ENCODE measurements at places on chromosomes 16 and 17. TPM values are rescaled to one million over a fixed set of nuclear protein-coding genes. Genes with fewer than 3 reads are reported as not detected.

The TBC1D3E gene
- total RNA-seq = not detected

The HID1 gene
- 0.07 TPM for total RNA-seq

The HEATR9 gene
- not detected for total RNA-seq

The SLC5A11 gene
- total RNA-seq = not detected

The HNF1B gene
- total RNA-seq = not detected

The EPX gene
- not detected for total RNA-seq

The KRTAP2-3 gene
- 1.8 TPM for total RNA-seq

The TUBG2 gene
- total RNA-seq = 15.7 TPM

The IRX6 gene
- not detected for total RNA-seq

The LPO gene
- total RNA-seq = not detected

The SHISA6 gene
- 0.95 TPM for total RNA-seq

The CDH5 gene
- not detected for total RNA-seq

The TBC1D3C gene
- not detected for total RNA-seq

The RIPOR1 gene
- 31.6 TPM for total RNA-seq

The AOC3 gene
- total RNA-seq = 0.14 TPM

The CHST4 gene
- 0.11 TPM for total RNA-seq

The C17orf107 gene
- total RNA-seq = 1.7 TPM

The TLCD1 gene
- total RNA-seq = 17.1 TPM

The TUBD1 gene
- 4.5 TPM for total RNA-seq

The MT3 gene
- total RNA-seq = not detected

The SLC25A39 gene
- 183 TPM for total RNA-seq

The HASPIN gene
- 15.9 TPM for total RNA-seq

The HSBP1 gene
- total RNA-seq = 150 TPM

The CNP gene
- total RNA-seq = 56.3 TPM

The HYDIN gene
- 0.27 TPM for total RNA-seq

The MIS12 gene
- 23.2 TPM for total RNA-seq

The TMEM220 gene
- 1.2 TPM for total RNA-seq

The GJC1 gene
- total RNA-seq = 31.7 TPM

The KCNH6 gene
- total RNA-seq = not detected

The EDC4 gene
- total RNA-seq = 52.4 TPM

The CD300LG gene
- not detected for total RNA-seq

The TBC1D26 gene
- not detected for total RNA-seq

The TBC1D3K gene
- not detected for total RNA-seq

The CSH2 gene
- total RNA-seq = not detected

The TNFRSF12A gene
- total RNA-seq = 449 TPM

The ABCA9 gene
- not detected for total RNA-seq

The KRTAP1-1 gene
- total RNA-seq = not detected

The CDH8 gene
- total RNA-seq = 0.21 TPM

The PIMREG gene
- 28.7 TPM for total RNA-seq

The BAIAP3 gene
- total RNA-seq = 0.27 TPM

The DOC2A gene
- 0.27 TPM for total RNA-seq

The NLGN2 gene
- 4.9 TPM for total RNA-seq

The ZNF276 gene
- 11.6 TPM for total RNA-seq

The HIRIP3 gene
- total RNA-seq = 11.9 TPM

The ARL5C gene
- total RNA-seq = not detected

The BHLHA9 gene
- total RNA-seq = not detected

The NOS2 gene
- total RNA-seq = not detected

The CCL4 gene
- not detected for total RNA-seq
